ENCODE measurements at places on chromosomes 7 and 10.

DNA sequence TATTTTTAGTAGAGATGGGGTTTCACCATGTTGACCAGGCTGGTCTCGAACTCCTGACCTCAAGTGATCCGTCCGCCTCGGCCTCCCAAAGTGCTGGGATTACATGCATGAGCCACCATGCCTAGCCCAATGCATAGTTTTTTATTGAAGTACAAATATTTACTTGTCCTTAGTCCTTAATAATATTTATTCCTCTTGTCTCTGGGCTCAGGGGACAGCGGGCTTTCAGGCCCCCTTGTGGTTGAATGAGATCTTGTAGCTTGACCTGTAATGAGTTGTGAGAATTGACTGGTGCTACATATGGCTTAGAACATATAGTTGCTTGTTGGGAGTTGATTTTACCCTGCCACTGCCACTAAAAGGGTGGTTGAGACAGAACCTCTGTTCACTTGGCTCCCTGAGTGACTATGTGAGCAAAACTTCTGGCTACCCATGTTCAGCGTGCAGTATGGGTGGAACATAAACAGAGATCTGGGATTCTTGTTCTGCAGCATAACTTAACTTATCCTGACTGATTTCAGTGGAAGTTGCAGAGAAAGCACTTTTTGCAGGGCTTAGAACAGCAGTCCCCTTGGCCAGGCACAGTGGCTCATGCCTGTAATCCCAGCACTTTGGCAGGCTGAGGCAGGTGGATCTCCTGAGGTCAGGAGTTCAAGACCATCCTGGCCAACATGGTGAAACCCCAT is 14.9 kb downstream of the CCL26 start:
- no peak for DNase-seq

DNA sequence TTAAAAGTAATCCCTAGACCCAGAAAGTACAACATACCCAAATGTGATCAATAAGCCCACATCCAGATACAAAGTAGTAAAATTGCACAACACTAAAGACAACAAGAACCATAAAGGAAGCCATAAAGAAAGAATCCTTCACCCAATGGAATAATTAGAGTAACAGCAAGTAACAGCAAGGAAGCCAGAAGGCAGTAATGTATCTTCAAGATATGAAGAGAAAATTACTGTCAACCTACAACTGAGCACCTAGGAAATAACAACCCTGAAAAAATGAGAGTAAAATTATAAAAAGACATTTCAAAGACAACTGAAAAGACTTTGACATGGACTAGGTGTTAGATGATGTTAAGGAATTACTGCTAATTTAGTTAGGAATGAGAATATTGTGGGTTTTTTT is 60.5 kb downstream of the CNOT4 start:
- DNase-seq: no peak

- no peak for DNase-seq
Measured at GRCh38 chr7:22853674-22854157, 31.1 kb upstream of the TOMM7 start.

DNA sequence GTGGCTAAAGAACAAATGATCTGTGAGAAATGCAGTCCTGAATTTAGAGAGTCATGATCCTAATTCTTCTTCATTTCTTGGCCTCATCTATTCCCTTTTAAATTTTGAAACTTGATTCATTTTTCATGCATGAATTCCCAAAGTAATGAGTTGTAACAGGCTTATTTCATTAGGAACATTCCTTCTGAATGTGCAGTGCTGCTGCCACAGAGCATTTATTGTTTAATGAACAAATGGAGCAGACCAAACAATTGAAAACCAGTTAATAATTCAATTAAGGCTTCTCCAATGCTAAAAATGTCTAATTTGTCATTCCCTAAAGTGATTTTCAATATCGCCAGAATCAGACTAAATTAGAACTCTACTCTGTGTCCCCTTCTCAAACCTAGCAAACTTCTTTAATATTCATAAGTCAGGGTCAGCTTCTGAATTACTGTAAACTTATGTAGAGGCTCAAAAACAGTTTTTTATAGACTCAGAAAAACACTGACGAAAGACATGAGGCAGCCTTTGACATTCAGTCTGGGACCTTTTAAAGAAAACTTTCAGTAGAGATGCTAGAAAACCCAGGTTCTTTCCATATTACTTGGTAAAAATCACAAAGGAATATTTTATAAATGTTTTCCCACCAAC is 14.5 kb downstream of the LSMEM1 start:
- DNase-seq: no peak

DNA sequence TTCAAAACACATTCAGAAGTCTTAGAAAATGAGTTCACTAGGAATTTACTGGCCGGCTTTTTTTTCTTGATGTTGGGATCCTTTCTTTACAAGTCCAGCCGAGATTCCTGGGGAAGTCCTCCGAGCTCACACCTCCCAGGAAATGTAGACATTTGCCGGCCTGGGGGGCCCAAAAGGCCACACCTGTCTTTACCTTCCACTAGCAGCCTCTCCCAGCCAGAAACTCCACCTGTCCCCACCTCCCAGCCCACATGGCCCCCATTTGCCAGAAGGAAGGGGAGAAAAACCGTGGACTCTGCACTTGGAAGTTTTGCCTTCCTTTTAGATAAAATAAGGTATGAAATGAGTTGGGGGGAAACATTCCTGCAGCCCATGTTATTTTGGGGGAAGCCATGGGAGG is 27.6 kb upstream of the EMX2 start:
- DNase-seq: no peak

- no peak for DNase-seq
Measured at GRCh38 chr10:12757351-12757750, 244.2 kb downstream of the CCDC3 start.

- DNase-seq: no peak
Measured at GRCh38 chr10:6229746-6230145, 27.0 kb downstream of the PFKFB3 start.

DNA sequence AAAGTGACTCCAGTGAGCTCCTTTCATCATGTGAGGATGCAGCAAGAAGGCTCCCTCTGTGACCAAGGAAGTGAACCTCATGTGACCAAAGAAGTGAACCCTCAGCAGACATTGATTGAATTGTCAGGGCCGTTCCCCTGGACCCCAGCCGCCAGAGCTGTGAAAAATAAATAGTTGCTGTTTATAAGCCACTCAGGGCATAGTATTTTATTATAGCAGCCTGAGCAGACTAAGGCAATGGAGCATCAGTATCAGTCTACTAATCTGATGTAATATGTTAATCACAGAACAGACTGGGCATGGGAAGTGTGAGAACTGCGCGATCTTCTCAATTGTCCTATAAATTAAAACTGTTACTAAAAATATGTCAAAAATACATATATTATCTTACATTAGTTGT is 384.5 kb upstream of the PRKCQ start:
- DNase-seq: no peak
